Right lung (tissue), 10 donors: ENCODE measurements at places on chromosomes 7 and 10.

DNA sequence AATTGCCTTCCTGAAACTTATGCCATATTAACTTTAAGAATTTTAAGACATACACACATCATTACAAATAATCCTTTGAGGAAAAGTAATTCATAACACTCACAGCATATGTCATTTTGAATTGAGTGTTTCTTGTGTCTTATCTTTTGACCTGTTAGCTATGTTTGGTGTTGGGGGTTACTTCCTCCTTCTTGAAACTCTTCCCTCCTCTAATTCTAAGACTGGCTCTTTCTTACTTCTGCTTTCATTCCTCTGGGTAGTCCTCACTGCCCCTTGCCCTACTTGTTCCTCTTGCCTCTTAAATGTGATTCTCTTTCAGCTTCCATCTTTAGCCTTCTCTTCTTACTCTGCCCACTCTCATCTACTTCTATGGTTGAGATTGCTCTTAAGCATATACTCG lies 28.3 kb upstream of the PIP4K2A start:
- no peak for DNase-seq

GRCh38 chr7:29457141-29457561 lies 106.5 kb upstream of the PRR15 start:
- no peak for DNase-seq

GRCh38 chr10:101558671-101559595 lies 29.1 kb downstream of the POLL start:
- no peak for DNase-seq

- DNase-seq: no peak
Measured at GRCh38 chr10:112446055-112446854, 459 bp downstream of the ZDHHC6 start.

DNA sequence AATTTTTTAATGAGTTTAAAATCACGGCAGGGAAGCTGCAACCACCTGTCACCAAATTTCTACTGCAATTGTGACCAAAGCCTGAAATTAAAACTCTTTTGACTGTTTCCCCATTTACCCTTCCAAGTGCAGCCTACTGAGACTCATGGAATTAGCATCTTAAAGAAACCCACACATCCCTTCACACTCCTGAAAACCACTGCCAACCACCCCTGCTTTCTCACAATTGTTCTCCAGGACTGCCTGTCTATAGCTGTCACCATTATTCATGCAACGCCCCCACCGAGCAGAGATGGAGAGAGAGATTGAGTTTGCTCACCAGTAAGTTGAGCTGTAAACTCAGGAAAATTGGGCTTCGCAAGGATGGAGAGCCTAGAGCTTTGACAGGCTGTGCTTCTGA lies 383.8 kb upstream of the SORCS1 start:
- DNase-seq: no peak

DNA sequence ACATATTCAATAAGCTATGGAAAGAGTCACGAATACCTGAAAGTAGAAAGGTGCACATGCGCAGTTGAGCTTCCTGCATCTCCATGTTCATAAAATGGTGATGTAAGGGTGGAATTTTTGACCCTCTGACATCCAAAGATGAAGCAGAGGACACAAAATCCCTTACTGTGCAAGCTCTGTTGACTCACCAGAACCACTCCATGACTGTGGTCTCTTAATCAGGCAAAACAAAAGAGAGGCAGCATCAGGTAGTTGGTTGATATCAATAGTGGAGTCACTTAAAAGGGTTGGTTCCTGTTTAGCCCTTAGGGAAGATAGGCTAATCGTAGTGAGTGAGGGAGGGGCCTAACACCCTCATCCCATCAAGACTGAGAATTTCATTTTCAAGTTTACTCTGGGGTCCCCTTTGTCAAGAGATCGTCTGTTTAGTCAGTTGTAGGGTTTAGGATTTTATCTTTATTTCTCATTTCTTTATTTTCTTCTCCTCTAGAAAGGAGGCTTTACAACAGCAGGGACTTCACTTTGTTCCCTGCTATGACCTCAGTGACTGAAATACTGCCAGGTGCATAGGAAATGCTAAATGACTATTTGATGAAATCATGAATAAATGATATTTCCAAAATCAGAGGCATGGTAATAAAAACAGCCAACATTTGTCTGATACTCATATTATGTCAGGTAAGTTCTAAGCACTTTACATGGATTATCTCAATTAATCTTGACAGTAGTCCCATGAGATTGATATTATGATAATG lies 98.1 kb downstream of the CD36 start:
- DNase-seq: no peak

DNA sequence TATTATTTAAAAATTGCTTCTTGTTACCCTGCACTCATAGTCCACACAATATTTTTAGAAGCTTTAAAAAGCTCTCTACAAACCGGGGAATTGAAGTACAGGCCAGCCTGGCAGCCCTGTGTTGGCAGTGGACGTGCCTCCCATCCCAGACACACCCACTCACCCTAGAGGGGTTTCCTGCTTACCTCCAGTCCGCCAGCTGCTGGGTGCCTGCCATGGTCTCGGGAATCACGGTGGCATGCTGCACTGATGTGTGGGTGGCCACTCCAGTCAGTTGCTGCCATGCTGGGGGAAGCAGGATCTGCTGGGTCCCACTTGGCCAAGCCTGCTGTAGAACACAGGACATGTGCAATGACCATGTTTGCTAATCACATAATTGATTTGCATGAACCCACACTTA lies 80.4 kb downstream of the CLEC2L start:
- no peak for DNase-seq

GRCh38 chr10:74598891-74599566 lies 227.4 kb upstream of the KAT6B start:
- DNase-seq: peak; percentile 68
